ENCODE measurements at places on chromosomes 12 and 14.

DNA sequence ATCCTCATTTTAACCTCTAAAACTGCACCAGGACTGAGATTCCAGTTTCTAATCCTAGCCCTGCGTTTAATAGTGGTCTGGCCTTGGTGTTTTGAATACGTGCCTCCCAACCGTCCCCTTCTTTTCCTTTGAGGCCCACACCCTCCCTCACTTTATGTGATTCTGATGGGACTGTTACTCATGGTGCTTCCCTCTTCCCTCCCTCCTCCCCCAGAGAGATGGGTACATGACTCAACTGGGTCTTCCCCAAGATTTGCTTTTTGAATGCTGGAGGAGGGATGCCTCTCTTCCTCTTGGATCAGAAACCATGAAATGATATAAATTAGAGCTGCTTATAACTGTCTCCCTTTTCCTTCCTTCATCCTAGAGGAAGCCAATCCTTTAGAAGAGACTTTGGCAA is 8.2 kb upstream of the PPP2R5E start:
- no peak for DNase-seq

DNA sequence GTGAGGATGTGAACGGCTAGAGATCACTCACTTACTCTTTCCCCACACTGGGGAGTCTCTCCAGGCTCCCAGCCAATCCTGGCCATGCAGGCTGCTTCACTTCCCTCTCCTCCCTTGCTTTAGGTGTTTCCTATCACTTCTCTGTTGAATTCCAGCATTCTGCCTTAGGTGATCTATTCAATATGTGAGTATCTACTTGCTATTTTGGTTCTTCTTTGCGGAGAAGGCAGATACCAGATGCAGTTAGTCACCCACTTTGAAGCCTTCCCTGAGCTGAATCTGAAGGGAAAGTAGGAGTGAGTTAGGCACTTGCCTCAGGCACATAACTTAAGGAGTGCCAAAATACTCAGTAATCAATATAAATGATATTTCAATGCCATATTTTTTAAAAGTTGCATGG is 36.0 kb upstream of the FAR2 start:
- DNase-seq = no peak

DNA sequence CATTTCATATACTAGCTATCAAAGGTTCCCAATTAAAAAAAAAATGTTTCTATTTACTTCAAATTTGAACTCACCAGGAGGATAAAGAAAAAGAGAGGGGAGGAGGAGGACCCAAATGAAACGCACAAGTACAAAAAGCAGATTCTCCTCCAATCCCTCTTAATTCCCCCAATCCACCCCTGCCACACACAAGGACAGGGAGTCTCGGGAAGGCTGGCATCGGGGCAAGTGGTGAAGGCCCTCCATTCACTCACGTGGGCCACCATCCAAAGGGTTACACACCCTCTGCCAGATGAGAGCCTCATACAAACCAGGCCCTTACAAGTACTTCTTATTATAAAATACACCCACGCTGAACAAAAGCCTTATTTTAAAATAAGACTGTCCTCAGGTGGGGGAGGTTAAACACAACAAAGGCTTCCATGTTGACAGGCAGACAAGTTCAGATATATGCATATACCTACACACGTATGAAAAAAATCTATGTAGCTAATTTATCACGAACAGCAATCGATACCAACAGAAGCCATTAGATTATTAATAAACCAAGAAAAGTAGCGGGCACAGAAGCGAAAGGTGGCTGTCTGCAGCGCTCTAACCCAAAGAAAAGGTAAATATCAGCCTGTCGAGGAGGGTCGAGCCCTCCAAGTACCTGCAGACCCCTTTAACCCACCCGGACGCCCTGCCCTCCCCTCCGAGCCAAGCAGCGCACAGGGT is 1.5 kb downstream of the ATP2B1 start:
- peak; percentile 24 for DNase-seq

DNA sequence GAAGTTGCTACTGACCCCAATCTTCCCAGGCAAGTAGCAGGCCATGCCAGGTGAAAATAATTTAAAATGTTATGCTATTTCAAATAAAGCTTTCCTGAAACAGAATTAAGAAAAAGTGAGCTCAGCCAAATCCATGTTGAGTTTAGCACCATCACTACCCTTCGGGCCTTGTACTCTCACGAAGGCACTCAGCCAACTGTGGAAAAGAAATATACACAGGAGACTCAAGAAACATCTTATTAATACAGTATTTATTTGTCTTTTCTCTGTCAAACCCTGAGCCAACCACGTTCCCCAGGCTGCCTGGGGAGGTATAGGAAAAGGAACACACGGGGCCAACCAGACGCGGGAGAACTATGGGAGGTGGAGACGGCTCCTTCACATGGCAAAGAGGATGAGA is 10.9 kb downstream of the ATP5MC2 start:
- peak; percentile 27 for DNase-seq

GRCh38 chr12:24499151-24500146 is 449.5 kb downstream of the BCAT1 start:
- peak; percentile 76 for DNase-seq

- DNase-seq = no peak
Observed at GRCh38 chr12:112480931-112481330, 62.2 kb downstream of the PTPN11 start.

DNA sequence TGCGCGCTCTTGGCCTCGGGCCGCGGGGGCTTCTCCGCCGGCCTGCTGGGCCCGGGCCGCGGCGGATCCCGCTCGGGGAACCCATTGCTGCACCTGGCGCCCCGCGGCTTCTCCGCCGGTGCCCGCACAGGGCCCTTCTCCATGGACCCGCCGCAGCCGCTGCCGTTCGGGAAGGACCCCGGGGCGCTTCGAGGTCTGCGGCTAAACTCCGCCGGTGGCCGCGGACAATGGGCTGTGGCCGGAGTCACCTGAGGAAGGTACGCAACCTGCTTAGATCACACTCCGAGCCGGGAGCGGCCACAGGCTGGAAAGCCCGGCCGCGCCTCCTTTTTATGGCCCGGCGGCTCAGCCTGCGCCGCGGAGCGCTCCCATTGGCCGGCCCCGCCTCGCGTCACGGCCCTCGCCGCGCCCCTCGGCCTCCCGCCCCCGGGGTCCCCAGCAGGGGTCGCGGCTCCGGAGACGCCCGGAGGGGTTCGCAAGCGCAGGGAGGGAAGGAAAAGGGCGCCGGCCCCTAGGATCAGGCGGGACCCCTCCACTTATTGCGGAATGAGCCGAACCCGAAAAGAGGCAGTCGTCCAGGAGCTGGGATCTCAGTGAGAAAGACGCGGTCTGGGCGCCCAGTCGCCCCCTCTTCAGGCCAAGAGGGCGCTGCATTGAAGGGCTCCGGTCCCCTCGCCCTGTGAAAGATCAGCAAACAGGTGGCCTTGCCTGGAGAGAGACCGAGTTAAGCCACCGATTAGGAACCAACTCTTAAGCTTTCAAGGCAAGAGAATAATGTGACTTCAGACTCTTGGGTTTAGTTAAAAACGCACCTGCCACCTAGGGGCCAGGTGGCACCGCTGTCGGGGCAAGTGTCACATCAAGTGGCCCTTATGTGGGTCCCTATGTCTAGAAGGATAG is at the start of gene GCH1:
TSS of gene GCH1 (minus strand) at position 306 of the 900 bp plus-strand sequence. CDS start at position 143, 163 bp downstream.
- DNase-seq = peak; percentile 17

- peak; percentile 85 for DNase-seq
Observed at GRCh38 chr12:77189458-77189857, 124.1 kb upstream of the E2F7 start.

DNA sequence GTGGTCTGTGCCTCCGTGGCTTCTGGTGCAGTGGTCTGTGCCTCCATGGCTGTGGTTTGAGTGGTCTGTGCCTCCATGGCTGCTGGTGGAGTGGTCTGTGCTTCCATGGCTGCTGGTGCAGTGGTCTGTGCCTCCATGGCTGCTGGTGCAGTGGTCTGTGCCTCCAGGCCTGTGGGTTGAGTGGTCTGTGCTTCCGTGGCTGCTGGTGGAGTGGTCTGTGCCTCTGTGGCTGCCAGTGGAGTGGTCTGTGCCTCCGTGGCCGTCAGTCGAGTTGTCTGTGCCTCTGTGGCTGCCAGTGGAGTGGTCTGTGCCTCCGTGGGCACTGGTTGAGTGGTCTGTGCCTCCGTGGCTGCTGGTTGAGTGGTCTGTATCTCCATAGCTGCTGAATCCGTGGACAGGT is 10.1 kb downstream of the SELPLG start:
- DNase-seq = no peak

GRCh38 chr12:21172079-21172478 is 41.1 kb downstream of the SLCO1B1 start:
- no peak for DNase-seq

GRCh38 chr12:24679126-24679525 is 269.8 kb downstream of the BCAT1 start:
- DNase-seq = peak; percentile 52

- no peak for DNase-seq
Observed at GRCh38 chr12:15717940-15718567, 71.1 kb downstream of the EPS8 start.

DNA sequence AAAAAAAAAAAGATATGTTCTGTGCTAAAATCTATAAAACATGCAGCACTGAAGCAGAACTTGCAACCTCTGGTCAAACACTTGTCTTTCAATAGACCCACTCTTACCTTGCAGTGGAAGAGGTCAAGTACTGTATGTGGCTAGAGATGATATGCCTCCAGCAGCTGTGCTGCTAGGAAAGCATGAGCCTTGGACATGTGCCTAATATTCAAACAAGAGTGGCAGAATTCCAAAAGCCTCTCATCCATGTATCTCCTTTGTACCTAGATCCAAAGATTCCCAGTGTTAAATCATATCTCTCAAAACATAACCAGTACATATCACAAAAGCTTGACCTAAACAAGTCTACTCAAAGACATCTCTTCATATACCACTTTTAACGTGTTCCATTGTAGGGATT is 105.0 kb upstream of the CPNE8 start:
- no peak for DNase-seq

GRCh38 chr14:32190673-32191072 is 11.2 kb upstream of the RNU6-7 start:
- DNase-seq = no peak

DNA sequence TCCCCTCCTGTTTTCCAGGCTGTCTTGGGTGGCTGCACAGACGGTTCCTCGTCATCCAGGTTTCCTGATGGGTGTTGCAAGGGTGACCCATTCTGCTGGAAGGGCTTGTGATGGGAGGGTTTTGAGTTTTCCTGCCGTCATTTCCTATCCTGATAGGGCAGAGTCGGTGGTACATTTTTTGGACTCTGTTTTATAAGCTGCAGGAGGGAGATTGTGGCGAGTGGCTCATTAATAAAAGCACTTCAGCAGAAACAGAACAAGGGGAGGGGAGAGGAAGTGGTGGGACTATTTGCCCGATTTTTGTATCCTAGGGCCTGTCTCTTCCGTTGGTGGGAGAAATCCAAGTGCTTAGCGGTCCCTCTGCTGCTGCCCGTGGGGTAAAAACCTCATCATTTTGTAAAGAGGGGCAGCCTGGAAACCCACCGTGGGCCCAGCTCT is 40.0 kb downstream of the TSPAN9 start:
- peak; percentile 80 for DNase-seq

DNA sequence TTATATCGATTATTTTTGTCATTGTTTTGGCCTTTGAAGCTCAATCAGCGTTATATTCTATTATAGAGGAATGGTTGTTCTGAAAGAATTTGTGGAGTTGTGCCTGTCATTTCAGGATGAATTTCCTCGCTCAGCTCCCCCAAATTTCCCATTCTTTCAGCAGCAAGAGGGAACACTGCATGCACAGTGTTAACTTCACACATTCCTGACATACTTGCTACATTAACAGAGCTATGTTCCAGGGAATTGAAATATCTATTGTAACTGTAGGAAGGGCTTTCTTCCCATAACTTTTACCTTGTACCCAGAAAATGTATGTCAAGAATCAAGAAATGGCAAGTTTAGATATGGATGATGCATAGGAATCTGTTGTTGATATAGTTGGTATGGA is 379.0 kb downstream of the LRIG3 start:
- DNase-seq = no peak

DNA sequence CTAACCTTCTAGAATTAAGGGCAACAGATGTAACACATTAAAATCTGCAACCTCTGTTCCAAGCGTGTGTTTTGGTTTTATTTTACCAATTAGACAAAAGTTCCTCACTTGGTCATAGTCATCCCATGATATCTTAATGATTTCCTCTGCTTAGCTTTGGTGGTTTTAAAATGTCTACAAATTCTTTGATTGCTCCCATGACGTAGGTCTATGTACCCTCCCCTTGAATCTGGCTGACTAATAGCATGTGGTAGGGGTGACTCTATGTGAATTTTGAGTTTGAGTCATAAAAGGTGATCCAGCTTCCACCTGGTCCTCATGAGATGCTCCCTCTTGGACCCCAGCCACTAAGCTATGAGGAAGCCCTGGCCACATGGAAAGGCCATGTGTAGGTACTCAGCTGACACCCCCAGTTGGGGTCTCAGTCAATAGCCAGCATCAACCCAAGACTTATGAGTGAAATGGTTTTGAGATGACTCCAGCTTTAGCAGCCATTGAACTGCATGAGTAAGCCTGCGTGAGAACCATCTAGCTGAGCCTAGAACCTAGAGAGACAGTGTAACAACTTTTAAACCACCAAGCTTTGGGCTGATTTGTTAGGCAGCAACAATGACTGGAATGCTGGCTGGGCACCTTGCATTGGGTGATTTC is 247.1 kb downstream of the MSRB3 start:
- DNase-seq = peak; percentile 35

GRCh38 chr12:58988643-58989344 is 68.5 kb upstream of the LRIG3 start:
- DNase-seq = no peak

GRCh38 chr12:73632661-73633060 is 905.0 kb upstream of the ATXN7L3B start:
- DNase-seq = no peak

DNA sequence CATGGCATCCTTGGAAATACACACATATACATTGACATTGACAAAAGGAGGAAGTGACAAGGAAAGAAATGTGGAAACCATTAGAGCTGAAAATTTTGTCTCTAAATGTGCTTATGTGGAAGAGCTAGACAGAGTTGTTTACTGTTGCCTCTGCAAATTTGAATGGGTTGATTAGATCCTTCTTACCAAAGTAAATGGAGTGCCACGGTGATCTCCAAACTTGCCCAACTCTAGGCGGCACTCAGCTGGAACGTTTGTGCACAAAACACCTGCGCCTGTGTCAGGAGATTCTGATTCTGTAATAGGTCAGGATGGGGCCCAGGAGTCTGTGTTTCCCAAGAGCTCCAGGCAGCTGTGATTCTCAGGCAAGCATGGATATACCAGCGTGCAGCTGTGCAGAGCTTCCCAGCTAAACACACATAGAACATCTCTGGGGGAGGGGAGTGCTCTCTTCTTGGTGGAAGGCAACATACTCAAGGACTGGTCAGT is 77.8 kb upstream of the BDKRB2 start:
- DNase-seq = no peak

DNA sequence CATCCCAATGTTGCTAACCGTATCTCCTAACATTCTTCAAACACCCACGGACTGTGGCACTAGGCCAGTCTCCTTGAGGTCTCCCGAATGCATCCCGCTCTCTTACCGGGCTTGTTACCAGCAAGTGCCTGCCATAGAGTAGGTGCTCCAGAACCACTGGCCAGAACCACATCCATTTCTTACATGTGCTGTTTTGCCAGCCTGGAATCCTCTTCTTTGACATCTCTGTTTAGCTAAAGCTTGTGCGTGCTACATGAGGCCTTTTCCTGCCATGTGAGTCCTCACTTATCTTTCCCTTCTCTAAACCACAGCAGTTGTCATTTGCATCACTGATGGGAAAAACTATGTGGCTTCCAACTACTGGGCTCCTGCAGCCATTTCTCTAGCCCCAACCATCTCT is 397.4 kb downstream of the PCNX1 start:
- DNase-seq = no peak
